ENCODE measurements at places on chromosomes 3 and 15. TPM values are rescaled to one million over a fixed set of nuclear protein-coding genes. Genes with fewer than 3 reads are reported as not detected.
A peak's percentile ranks its signal among the peaks of the same experiment; 100 is the strongest.

Gene NDUFB4
- total RNA-seq = 54.5 TPM

GRCh38 chr3:108136561-108137459, 46.0 kb upstream of the CD47 start:
- no peak for DNase-seq

DNA sequence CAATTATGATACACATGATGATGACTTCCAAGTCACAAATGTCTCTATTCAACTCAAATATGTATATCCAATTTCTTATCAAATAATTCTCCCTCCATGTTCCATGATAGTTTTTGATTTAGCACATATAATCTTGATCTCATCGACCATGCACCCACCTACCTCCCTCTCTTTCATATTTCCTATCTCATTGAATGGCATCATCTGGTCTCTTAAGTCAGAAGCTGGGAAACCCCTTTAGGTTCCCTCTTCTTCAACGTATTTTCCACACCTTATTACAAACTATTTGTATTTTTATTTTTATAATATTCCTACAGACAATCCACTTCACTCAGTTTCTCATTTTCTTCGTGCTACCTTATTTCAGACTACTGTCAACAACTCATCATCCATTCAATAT, 56.9 kb upstream of the DPH6 start:
- no peak for DNase-seq

Gene ACSBG1
- total RNA-seq = not detected

GRCh38 chr15:72764656-72765055, 18.9 kb downstream of the ADPGK start:
- DNase-seq = no peak

Gene PSTPIP1
- not detected for total RNA-seq

Gene PPP1R14D
- 0.23 TPM for total RNA-seq

DNA sequence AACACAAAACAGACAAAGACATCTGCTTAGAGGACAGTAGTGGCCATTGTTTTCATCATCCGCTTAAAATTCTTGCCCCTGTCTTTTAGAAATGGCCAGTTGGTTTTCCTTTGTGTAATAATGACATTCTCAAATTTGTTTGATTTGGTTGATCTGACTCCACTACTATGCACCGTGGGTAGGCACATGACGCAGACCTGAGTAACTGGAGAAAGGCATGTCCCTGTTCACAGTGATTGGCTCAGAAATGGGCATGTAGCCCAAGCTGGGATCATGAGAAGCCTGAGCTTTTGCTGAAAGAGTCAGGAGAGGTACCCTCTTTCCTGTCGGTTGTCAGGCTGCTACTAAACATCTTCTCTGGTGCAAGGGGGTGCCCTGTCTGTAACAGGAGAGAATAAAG, 36.6 kb upstream of the MAGI1 start:
- DNase-seq = no peak

DNA sequence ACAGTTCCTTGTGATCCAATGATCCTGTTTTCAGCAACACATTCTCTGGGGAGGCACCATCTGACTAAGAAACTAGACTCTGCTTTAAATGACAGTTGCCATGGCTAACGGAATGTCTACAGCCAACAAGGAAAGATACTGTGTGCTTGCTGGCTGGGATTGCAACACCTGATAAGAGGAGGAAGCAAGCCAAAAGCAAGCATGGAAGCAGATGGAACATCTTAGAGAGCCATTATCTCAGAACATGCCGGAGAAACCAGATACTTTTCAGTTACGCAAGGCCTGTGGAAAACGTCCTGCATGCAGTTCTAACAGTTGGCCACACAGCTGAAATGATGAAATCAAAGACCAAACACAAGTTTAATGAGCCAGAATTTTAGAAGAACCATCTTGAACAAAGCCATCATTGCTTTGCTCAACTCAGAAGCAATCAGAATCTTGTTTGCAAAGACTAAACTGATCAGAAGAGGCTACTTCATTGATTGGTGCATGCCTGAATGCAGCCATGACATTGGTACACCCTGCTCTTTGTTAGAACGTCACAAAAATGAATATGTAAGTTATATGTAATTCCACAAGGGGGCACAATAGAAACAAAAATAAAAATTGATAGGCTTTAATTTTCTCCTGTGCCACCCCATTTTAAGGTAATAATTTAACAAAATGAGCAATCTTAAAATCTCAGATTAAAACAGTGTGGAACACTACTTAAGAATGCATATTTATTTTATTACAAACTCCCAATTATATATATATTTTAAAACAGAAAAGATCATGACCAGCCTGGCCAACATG, 50.8 kb downstream of the GXYLT2 start:
- no peak for DNase-seq

- no peak for DNase-seq
Measured at GRCh38 chr3:182908471-182908870, 71.9 kb downstream of the DCUN1D1 start.

- no peak for DNase-seq
Measured at GRCh38 chr3:82004266-82004665, 242.8 kb upstream of the GBE1 start.

DNA sequence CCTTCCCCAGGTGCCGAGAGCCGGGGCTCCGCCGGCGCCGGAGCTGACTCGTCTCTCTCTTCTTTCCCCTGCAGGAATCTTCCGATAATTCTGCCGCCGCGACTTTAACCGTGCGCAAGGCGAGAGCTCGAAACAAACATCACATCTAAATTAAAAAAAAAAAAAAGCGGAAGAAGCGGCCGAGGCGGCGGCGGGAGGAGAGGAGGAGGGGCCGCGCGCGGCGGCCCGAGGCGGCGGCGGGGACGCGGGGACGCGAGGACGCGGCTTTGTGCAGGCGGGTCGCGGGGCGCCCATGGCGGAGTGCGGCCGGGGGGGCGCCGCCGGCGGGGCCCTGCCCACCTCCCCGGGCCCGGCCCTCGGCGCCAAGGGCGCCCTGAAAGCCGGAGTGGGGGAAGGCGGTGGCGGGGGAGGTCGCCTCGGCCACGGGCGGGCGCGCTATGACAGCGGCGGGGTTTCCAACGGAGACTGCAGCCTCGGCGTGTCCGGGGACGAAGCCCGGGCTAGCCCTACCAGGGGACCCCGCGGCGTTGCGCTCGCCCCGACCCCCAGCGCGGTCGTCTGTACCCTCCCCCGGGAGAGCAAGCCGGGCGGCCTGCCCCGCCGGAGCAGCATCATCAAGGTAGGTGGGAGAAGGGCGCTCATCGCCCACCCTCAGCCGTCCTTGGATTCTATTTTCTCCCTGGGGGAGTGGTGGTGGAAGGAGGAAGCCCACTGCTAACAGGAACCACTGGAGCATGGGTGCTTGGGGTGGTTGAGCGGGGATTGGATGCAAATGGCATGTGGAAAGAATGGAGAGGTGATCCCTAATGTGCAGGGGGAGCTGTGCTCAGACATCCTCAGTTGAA, at the start of gene PLCL2:
TSS of gene PLCL2 (plus strand) at position 208 of the 845 bp plus-strand sequence. CDS start at position 293, 85 bp downstream.
- peak; percentile 48 for DNase-seq

Gene MAP6D1
- total RNA-seq = 3.3 TPM

GRCh38 chr15:88479169-88479568, 11.7 kb downstream of the MRPS11 start:
- no peak for DNase-seq

- no peak for DNase-seq
Measured at GRCh38 chr3:66177026-66177425, 43.8 kb upstream of the SLC25A26 start.

- DNase-seq = no peak
Measured at GRCh38 chr3:161221806-161222600, 892 bp downstream of the NMD3 start.

DNA sequence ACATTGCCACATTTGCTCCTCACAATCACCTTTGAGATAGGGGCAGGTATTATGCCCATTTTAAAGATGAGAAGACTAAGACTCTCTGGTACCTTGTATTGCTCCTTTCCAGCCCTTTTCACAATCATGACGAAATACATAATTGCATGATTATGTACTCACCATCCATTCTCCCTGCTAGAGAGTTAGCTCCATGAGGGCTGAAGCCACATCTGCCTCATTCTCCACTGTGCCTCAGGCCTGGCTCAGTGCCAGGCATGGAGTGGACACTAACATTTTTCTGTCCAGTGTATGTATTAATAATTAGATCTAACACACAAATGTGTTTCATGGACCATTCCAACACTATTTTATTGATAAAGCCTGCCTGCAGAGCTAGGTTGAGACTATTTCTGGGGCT, 191.4 kb downstream of the MINAR1 start:
- no peak for DNase-seq

Gene CYP8B1
- total RNA-seq = not detected

GRCh38 chr3:185631508-185632206, 45.6 kb downstream of the SENP2 start:
- DNase-seq = no peak

DNA sequence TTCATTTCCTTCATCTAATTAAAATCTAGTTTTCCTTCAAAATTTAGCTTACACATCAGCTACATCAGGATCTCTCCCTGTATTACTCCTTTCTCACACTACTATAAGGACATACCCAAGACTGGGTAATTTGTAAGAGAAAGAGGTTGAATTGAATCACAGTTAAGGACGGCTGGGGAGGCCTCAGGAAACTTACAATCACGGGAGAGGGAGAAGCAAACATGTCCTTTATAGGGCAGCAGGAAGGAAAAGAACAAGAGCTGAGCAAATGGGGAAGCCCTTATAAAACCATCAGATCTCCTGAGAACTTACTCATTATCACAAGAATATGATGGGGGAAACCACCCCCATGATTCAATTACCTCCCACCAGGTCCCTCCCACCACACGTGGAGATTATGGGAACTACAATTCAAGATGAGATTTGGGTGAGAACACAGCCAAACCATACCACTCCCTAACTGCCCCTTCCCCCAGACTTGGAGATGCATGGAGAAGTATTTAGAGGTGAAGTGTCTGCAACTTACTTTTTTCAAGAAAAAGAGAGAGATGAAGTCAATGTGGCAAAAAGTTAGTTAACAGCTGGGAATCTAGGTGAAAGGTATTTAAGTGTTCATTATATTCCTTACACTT, 21.3 kb downstream of the PRTG start:
- DNase-seq = no peak

DNA sequence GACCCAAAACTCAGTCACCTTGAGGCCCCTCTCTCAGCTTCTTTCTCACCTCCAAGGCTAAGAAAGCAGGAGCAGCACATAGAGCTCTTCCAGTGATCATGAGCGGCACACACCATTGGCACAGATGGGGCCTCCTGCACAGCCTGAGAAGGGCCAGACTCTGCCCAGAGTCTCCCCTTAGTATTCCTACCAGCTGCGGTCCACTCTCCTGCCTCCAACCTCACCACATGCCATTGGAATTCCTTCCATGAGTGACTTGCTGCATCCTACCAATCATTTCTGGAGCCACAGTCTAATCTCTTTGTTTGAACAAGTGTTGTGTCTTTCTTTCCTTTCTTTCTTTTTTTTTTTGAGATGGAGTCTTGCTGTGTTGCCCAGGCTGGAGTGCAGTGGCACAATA, 39.3 kb downstream of the CDCP1 start:
- DNase-seq = no peak

Measured in pancreas (tissue), 10 donors.